ENCODE measurements at places on chromosomes 7 and 10.

- no peak for DNase-seq
Measured at GRCh38 chr10:98077223-98077622, 46.8 kb upstream of the CRTAC1 start.

DNA sequence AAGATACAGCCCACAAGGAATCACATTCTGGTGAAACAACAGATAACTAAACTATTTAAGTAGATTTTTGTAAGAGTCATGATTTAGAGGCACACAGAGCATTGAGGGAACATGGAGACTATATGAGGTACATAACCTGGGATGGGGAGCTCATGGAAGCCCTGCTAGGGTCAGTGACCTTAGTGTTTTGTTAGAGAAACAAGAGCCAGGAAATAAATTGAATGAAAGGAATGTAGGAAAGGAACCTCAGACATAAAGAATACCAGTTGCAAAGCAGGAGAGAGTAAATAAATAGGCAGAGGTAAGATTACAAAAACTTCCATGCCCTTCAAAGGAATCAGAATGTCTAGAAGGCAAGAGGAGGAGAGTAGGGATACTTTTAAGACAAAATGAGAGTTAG, 1076.9 kb downstream of the CNTNAP2 start:
- no peak for DNase-seq

DNA sequence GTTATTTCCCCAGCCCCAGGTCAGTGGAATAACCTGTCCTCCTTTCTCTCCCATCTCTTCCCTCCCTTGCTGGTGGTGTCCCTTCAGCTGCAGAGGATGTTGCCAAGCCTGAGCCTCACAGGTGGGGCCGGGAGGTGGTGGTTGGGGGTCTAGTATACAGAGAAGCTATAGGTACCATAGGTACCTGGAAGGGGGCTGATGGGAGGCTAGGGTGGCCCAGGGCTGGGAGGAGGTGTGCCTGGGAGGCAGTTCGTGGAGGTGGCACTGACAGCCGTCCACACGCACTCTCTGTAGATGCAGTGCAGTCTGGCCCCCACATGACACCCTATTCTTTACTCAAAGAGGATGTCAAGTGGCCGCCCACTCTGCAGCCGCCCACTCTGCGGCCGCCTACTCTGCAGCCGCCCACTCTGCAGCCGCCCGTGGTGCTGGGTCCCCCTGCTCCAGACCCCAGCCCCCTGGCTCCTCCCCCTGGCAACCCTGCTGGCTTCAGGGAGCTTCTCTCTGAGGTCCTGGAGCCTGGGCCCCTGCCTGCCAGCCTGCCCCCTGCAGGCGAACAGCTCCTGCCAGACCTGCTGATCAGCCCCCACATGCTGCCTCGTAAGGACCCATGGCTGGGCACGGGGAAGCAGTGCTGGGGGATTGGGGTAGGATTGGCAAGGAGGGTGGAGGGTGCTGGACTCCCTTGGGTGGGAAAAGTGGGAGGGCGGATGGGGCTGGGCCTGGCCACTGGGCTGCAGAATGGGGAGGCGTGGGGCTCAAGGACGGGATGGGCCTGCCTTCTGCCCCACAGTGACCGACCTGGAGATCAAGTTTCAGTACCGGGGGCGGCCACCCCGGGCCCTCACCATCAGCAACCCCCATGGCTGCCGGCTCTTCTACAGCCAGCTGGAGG, 9.5 kb downstream of the IRF5 start:
- peak; percentile 56 for DNase-seq

GRCh38 chr10:112187527-112187926, 4.0 kb upstream of the GPAM start:
- no peak for DNase-seq

DNA sequence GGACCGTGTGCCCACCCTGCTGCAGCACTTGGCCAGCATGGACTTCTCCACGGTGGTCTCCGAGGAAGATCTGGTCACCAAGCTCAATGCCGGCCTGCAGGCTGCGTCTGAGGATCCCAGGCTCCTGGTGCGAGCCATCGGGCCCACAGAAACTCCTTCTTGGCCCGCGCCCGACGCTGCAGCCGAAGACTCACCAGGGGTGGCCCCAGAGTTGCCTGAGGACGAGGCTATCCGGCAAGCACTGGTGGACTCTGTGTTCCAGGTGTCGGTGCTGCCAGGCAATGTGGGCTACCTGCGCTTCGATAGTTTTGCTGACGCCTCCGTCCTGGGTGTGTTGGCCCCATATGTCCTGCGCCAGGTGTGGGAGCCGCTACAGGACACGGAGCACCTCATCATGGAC, 1.4 kb downstream of the RBP3 start:
- no peak for DNase-seq

DNA sequence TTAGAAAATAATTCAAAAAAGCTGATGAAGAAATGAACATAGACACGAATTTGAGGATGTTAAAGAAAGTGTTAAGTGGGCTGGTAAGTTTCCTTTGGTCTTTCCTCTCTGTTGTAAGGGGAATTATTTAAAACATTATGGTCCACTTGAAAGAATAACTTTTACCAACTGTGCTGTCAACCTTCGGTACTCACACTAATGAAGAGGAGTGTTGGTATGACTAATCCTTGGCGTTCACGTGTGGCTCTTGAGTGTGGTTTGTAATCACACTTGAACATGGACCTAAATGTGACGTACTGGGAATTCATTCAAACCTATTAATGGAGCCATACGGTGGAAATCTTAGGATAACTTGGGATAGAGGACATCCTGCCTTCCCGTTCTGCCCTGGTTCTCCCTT, 41.3 kb downstream of the TBXAS1 start:
- DNase-seq: no peak

All from islet precursor cell (in vitro differentiated cells).